ENCODE measurements at places on chromosomes 11 and 22. TPM values are rescaled to one million over a fixed set of nuclear protein-coding genes. Genes with fewer than 3 reads are reported as not detected.
A peak's percentile ranks its signal among the peaks of the same experiment; 100 is the strongest.

- DNase-seq = no peak
Observed at GRCh38 chr11:111416231-111416960, 37.3 kb upstream of the POU2AF1 start.

DNA sequence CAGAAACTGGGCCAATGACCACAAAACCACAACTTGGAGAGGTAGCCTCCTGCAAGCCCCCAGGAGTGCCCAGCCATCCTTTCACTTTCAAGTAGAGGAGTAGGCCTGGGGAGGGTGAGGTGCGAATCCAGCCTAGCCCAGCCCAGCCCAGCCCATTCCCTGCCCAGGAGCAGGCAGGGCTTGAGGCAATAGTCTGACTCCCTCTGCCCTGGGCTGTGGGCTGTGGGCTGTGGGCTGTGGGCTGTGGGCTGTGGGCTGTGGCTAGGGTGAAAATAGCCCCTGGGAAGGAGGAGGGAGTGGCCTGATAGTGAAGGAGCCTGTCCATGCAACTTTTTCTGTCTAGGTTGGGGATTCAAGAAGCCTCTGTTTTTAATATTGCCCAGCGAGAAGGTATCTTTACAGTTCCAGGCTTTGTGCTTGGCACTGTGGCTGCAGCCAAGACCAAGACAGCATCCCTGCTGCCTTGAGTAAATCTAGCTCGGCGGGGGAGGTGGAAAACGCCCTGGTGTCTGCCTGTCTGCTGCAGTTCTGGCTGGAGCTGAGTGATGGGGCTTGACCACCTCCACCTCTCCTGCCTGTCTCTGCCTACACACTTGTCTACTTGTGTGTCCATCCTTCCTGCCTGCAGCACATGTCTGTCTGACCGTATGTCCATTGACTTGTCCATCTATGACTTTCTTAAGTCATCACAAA is 40.7 kb downstream of the LMO1 start:
- DNase-seq = no peak

DNA sequence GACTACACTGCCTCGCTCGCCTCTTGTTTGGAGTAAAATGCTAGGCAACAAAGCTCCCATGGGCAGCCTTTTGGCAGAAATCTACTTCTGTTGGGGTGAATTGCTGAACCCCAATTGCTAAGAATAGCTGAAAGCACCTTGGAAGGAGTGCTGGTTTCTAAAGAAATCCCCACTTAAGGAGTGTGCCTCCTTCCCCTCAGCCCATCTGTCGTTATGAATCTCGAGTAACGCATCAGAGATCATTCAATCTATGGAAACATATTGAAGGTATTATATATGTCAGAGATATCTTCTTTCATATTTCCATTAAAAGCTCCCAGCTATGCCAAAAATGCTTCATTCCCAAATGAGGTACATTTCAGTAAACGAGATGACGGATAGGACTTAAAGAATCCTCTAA is 229.6 kb upstream of the BLID start:
- no peak for DNase-seq

DNA sequence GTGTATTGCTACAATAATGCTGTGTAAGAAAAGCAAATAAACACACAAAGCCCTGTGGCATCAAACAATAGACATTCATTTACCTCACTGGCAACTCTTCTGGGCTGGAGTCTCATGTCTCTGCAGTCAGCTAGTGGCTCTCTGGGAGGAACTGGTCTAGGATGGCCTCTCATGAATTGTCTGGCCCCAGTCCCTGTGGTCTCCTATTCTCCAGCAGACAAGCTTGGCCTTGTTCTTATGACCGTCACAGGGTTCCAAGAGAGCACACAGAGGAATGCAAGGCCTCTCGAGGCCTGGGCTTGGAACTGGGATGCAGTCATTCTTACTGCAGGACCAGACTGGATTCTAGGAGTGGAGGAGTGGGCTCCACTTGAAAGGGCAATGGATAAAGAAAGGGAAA is 141.2 kb upstream of the NTM start:
- no peak for DNase-seq

DNA sequence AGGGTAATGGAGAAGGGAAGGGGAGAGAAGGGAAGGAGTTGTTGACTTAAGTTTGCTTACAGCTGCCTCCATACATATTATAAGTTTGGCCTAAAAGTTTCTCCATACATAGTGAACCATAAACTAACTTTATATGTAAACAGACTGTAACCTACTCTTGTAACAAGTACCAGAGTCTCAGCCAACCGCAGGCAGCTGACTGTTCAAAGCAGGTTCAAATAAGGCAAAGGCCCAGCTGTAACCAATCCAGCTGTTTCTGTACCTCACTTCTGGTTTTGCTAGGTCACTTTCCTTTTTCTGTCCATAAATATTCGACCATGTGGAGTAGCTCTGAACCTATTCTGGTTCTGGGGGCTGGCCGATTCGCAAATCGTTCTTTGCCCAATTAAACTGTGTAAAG is 591.2 kb downstream of the INSC start:
- no peak for DNase-seq

- no peak for DNase-seq
Observed at GRCh38 chr22:38034884-38035529, 22.2 kb upstream of the PICK1 start.

DNA sequence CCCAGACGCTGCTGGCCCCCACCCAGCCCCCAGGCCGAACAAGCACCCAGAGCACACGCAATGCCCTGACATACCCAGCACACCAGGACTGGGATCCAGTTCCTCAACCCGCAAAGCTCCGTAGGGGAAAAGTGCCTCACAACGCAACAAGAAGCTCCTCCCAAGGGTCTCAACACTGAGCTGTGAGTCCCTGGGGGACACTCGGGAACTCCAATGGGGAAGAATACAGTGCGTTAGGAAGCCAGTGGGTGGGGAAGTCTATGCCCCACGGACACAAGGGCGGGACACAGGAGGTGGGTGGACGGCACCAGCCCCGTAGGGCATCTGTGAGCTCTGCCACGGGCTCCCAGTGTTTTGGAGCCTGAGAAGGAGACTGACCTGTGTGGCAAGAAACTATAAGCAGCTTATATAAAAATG is 1.6 kb downstream of the DEAF1 start:
- no peak for DNase-seq

GRCh38 chr22:44369916-44370801 is 57.4 kb upstream of the SHISAL1 start:
- no peak for DNase-seq

The SCO2 gene
- 1.2 TPM for total RNA-seq

GRCh38 chr11:73227571-73228211 is 9.6 kb downstream of the P2RY2 start:
- DNase-seq = peak; percentile 82

DNA sequence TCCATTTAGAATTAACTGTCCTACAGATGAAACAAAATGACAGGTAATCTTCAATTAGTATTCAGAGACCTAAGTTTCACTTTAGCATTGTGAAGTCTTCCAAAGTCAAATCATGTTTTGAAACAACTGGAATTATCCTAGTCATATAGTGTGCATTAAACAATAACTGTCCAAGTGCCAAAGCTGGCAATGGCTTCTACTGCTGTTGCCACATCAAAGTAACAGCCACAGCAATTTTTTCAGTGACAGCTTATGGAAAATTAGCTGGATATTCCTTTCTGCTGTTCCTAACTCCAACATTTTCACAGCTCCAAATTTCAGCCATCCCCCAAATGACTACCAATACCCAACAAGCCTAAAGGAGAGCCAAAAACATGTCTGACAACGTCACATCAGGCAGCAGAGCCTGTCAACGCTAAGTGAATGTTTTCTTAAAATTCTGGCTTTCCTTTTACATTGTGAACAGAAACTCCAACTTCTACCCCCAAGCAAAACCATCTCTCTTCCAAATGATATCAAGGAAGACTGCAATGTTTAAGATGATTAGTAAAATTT is 45.3 kb upstream of the CCDC34 start:
- no peak for DNase-seq

DNA sequence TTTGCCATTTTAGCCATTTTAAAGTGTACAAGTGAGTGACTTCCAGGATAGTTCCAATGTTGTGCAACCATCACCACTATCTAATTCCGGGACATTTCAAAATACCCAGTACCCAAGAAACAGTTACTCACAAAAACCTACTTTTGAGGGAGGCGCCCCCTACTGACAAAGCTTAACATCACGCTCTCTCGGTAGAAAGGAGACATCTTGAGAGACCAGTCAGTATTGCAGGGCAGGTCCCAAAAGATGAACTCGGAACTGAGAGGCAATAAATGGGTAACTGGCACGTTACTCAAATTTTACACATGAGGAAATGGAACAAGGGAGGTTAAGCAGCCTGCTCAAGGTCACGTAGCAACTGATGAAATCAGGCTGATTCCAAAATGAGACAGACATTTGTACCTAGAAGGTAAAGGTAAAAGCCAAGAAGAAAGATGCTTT is 50.0 kb upstream of the POU2AF1 start:
- DNase-seq = no peak

The LRRC74B gene
- total RNA-seq = not detected

- no peak for DNase-seq
Observed at GRCh38 chr11:31827455-31828206, 16.5 kb upstream of the PAX6 start.

- peak; percentile 90 for DNase-seq
Observed at GRCh38 chr11:67504005-67504949, 886 bp downstream of the PITPNM1 start.

GRCh38 chr11:105357146-105357545 is 217.6 kb upstream of the CARD18 start:
- DNase-seq = no peak

GRCh38 chr11:8913961-8914660 is 3.1 kb downstream of the AKIP1 start:
- no peak for DNase-seq

The USP35 gene
- 2.2 TPM for total RNA-seq

DNA sequence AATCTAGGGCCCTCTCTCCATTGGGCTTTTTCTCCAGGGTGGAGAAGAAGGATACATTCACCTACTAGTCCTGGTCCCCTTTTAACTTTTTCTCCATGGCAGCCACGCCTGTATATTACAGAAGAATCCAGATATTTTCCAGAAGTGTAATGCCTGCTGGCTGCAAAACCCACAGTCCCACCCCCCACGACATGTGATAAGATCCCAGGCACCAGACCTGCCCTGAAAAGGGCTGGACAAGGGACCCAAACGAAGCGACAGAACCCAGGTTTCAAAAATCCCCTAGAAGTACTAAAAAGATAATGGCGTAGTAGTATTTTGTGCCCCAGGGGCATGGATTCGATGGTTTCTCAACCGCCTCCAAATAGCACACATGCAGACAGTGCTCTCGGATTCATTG is 2.8 kb downstream of the WT1 start:
- no peak for DNase-seq

GRCh38 chr11:110087812-110088534 is 5.2 kb upstream of the ZC3H12C start:
- no peak for DNase-seq

The GRM5 gene
- not detected for total RNA-seq

The SCGB2A2 gene
- total RNA-seq = not detected

DNA sequence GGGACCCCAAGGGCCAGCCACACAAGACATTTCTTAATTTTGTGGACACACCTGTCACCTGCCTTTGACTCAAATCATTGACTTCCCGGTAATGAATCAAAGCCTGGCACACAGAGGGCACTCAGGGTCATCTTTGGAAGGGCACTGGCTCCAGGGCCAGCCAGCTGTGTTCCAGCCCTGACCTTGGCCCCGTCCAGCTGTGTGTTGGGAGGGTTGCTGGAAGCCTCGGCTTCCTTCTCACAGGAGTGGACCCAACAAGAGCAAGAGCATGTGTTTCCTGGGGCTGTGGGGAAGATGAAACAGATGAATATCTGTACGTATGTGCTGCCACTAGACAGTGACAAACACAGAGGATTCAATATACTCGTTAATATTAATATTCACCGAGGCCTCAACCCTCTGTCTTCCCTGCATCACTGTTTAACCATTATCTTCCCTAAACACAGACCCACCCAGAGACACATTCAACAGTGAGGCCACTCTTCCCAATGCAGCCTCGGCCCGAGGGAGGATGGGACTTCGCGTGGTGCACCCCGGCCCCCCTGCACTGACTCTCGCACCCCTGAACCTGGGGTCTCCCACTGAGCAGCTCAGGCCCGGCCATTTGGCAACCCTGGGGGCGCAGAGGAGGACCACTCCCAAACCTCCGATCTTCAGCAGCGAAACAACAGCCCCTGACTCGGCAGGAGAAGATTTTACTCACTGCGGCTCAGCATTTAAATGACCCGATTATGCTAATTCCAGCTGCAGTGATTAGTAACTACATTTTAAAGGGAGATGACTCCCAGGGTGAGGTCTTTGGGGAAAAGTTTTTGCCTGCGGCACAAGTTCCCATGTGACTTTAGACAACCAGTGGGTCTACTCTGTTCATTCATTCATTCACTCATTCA is 45.7 kb downstream of the PHF21B start:
- no peak for DNase-seq

- DNase-seq = no peak
Observed at GRCh38 chr11:15663777-15664218, 549.1 kb downstream of the INSC start.

The CNIH2 gene
- total RNA-seq = 1.0 TPM

DNA sequence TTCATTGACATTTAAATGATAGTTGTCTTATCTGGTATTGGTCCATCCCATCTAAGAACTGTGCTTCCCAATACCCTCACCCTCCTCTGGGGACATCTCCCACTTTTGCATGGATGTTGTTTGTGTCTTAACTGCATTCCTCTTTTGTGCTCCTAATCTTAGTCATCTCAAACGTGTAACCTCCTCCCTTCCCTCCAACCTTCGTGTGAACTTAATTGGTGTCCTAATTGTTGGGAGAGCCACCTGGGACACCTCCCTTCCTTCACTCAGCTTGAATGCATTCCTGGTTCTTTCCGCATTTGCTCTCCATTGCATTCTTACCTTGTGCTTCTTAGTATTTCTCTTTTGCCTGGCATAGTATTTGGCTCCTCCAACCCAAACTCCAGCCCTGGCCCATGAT is 9.8 kb upstream of the ELMOD1 start:
- DNase-seq = no peak

DNA sequence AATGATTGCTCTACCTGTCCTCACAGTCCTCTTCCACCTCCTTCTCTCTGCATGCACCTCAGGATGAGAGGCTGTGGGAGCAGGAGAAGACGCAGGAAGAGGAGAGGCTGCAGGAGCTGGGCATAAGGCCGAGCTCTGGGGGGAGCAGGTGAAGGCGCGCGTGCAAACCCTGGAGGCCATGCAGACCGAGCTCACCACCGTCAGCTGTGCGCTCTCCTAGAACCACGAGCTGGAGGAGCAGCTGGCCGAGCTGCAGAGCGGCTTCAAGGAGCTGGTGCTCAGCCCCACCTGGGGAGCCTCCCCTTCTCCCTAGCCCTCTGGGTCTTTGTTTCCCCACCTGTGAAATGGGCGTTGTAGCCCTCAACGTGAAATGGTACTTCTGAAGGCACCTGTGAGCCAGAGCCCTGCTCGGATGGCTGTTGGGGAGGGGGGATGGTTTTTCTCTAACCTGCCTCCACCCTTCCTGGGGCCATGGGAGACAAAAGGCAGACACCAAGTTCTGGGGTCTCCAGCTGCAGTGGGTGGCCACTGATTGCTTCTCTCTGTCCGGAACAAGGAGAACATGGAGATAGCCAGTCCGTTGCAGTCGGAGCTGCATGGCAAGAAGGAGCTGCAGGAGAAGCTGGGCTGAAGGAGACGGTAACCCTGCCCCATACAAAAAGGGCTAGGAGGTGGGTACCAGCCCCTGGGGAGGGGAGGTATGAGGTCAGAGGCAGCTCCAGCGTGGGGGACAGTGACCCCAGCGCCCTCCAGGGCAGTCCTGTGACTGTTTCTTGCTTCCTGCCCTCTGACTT is 65.2 kb upstream of the A4GALT start:
- DNase-seq = no peak

Measured in pancreas (tissue), 10 donors.